ENCODE measurements at places on chromosomes 13 and 19.
A peak's percentile ranks its signal among the peaks of the same experiment; 100 is the strongest.

- peak; percentile 39 for DNase-seq
These were observed 5.6 kb downstream of the APC2 start for GRCh38 chr19:1455336-1456120.

- DNase-seq, result no peak
These were observed 264.5 kb downstream of the DCT start for GRCh38 chr13:94214975-94215374.

GRCh38 chr19:19094513-19094912, 30.7 kb downstream of the SLC25A42 start:
- DNase-seq, result no peak

DNA sequence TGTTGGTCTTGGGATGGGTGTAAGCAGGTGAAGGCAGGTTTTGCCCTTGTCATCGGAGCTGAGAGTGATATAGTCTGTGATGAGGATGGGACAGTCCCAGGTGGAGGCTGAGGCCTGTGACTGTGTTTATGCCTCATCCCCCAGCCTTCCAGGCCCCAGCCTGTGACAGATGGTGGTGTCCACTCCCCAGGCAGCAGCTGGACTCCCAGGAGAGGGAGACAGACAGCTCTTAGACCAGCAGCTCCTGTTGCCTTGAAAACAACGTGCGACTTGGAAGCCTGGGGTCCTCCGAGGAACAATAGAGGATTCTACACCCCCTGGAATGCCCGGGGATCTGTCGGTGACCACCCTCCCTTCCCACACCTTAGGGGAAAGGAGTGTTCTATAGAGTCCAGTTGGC, 63.8 kb downstream of the CHST8 start:
- no peak for DNase-seq

GRCh38 chr19:33830264-33830663, 33.6 kb downstream of the KCTD15 start:
- DNase-seq, result no peak

DNA sequence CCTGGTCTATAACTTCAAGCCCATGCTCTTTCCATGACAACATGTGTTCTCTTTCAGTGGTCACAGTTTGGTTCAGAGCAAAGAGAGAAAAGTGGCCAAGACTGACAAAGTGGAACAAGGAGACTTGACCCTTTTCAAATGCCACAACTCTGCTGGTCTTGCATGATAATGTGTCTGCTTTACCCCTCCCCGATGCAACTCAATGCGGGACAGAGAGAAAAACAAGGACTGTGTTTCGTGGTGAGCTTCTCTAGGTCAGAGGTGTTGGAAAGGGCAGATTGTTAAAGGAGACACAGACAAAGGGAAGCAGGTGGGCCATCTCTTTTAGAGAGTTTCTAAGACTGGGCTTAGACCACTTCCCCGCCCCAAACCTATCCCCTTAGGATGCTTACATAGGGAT, 61.6 kb upstream of the SERTM1 start:
- DNase-seq, result no peak

GRCh38 chr13:96202315-96202714, 112.4 kb downstream of the HS6ST3 start:
- no peak for DNase-seq

DNA sequence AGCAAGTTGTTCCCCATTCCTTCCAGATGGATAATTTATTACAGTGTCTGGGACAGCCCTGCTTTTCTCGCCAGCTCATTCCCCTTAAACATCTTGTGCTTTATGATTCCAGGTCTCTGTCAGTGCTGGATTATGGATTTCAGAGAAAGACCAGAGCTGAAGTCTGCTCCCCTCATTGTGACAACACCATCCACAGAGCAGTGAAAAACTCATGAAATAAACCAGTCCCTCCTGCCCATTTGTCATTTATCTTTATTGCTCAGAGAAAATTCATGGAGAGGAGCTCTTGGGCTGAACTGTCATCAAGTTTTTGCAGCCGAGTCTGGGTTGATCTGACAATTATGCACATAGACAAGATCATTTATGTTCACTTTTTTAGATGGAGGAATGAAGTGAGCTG, 92.7 kb upstream of the GPR12 start:
- no peak for DNase-seq

- no peak for DNase-seq
These were observed 469 bp upstream of the RNF6 start for GRCh38 chr13:26222520-26223046.

DNA sequence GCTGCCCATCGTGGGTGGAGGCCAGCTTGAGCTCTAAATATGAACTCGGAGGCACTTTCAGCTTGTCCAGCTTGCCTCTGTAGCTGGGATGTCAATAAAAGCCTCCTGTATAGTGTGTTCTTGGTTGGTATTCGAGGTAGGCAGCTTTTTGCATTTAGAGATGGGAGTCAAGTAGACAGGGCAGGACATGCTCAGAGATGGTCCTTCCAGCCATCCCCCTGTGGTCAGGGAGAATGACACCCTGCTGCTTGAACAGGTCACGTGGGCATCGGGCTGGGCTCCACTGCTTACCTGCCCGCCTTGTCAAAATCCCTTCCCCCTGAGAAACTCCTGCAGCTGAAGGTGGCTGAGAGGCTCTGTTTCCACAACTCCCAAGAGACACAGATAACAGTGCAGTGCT, 302.5 kb downstream of the ZNF536 start:
- no peak for DNase-seq

DNA sequence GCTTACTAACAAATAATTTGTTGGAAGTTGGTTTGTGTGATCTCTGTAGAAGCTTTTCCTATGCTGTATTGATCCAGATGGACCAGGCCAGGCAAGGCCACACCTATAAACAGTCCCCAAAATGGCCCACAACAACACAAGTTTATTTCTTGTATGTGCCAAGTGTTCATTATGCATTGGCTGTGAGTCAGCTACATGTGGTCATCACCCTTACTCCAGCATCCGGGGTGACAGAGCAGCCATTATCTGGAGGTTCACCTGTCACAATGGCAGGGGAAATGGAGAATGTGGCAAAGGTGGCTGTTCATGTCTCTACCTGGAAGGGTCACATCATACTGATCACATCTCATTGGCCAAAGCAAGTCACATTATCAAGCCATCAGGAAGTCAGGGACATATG, 164.3 kb downstream of the DCT start:
- DNase-seq, result no peak

GRCh38 chr19:28414748-28415147, 798.2 kb downstream of the UQCRFS1 start:
- DNase-seq, result no peak

GRCh38 chr13:99575376-99576120, 74.3 kb downstream of the TM9SF2 start:
- DNase-seq, result no peak

- DNase-seq, result no peak
These were observed 547.7 kb upstream of the SLITRK1 start for GRCh38 chr13:84430015-84430414.

DNA sequence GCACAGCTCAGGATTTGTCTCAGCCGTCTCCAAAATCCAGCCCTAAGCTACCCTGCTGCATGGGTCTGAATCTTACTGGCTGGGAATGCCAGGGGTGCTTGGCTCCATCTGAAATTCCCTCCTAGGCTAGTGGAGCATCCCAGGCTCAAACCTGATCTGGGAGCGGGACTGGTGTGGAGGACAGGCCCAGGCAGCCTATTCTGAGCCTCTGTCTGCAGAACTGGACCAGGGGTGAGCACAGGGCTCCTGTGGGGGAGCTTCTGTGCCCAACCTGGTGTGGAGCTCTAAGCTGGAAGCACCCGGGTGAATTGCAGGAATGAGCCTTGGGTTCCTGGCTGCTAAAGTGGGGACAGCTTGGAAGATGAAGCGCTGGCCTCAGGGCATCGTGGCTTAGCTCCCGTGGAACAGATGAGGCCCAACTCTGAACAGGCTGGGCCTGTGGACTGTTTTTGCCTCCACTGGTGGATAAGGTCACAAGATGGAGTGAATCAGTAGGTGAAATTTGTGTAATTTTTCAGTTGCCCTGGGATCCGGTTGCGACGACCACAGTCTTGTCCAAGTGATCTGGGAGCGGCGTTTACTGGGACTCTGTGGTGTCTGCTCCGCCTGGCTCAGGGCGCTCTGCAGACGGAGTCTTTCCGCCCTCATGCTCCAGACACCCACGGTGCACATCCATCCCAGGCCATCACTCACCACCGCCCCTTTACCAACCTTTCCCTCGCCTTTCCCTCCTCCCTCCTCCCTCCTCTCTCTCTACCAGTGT, 79.5 kb downstream of the TEX29 start:
- DNase-seq, result no peak

GRCh38 chr13:98938801-98939200, 39.1 kb downstream of the DOCK9 start:
- no peak for DNase-seq

GRCh38 chr13:24167666-24168391, 7.3 kb downstream of the SPATA13 start:
- DNase-seq, result no peak

GRCh38 chr19:52722062-52723003, 12.5 kb downstream of the ZNF611 start:
- DNase-seq, result no peak

- no peak for DNase-seq
These were observed 1199.3 kb downstream of the PCDH17 start for GRCh38 chr13:58830841-58831240.

- DNase-seq, result no peak
These were observed 39.8 kb upstream of the MCF2L start for GRCh38 chr13:112928972-112929782.

DNA sequence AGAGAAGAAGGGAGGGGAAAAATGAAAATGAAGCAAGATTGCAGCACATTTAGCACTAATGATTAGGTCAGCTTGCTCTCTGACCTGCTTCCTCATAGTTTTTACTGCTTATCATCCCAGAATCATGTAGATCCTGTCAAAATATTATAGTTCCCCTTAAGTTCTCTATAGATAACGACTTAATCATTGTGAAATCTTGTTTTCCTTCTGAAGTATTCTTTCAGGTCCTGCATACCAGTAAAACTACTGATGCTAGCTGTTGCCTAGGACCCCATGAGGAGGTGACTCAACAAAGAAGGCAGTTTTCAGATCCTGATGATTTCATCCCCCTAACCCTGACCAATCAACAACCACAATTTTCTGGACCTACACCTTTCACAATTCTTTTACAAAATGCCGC, 1131.7 kb downstream of the SLITRK5 start:
- DNase-seq, result no peak

All from activated naive CD4-positive, alpha-beta T cell (primary cell).